ENCODE measurements at places on chromosomes 5 and 9.
A peak's percentile ranks its signal among the peaks of the same experiment; 100 is the strongest.

- no peak for DNase-seq
Observed at GRCh38 chr9:14530366-14530765, 162.9 kb downstream of the ZDHHC21 start.

DNA sequence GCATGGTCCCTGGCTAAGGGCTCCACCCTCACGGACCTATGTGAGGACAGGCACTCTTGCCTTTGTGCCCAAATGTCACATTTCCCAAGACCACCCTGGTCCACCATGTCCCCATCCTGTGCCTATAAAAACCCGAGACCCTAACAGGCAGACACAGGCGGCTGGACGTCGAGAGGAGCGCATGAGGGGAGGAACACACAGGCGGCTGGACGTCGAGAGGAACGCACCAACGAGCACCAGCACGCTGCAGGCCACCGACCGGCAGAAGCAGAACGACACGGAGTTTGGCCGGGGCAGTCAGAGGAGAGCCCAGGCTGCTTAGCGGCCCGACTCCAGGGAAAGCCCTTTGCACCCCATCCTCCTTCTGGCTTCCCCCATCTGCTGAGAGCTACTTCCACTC lies 119.9 kb downstream of the ADAMTS2 start:
- no peak for DNase-seq

GRCh38 chr9:96619124-96619465 lies 548 bp downstream of the CDC14B start:
- DNase-seq = no peak

- no peak for DNase-seq
Observed at GRCh38 chr5:176633598-176633997, 3.1 kb downstream of the EIF4E1B start.

DNA sequence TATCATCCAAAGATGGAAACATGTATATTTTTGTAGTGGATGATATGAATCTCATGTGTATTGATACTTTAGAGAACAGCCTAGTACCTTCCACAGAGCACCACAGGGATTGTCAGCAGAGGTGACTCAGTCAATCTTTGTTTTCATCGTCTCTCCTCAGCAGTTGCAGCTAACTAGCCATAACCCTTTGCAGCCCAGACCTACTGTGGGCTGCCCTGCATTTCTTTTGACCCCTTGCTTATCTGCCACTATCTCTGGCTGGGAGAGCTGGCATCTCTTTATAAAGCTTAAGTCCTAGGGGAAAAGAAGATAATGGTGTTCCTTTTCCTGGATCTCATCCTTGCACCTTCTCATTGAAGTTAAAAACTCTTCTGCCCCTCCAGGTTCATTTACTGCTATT lies 28.7 kb downstream of the HMGCR start:
- DNase-seq = no peak

DNA sequence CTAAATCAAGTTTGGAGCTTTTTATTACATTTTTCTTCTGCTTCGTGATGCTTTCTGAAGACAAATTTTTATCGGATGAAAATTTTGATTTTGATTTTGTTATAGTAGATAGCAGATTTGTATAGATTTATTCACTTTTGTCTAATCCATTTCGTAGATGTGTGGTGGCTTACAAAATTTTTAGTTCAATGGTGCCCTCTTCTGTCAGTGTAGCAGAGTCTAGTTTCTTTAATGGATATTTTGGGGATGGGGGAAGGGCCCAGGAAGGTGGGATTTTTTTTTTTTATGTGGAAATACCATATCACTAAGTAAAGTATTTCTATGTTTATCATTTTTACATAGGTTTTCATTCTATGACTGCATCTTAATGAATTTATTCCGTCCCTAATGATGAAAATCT lies 259.9 kb upstream of the TARS1 start:
- no peak for DNase-seq

- no peak for DNase-seq
Observed at GRCh38 chr5:95825495-95825894, 3.0 kb upstream of the GLRX start.

DNA sequence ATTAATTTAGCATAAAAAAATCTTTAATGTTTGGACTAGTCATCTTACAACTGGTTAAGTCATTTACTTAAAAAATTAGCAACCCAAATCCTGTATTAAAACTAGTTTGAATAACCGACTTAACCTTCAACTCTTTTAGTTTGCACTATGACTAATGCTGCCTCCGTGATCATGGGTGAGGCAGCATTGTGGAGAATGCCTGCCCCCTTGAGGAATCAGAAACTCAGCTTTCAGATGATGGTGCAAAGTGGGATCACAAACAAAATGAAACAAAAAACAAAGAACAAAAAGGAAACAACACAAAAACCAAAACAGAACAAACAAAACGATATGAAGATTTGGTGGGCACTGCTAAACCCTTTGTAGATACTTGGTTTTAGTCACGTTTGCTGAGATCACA lies 127.0 kb upstream of the PALM2AKAP2 start:
- no peak for DNase-seq

GRCh38 chr5:31825518-31826068 lies 186.7 kb downstream of the PDZD2 start:
- DNase-seq = no peak

- no peak for DNase-seq
Observed at GRCh38 chr5:78287169-78287568, 7.3 kb downstream of the AP3B1 start.

DNA sequence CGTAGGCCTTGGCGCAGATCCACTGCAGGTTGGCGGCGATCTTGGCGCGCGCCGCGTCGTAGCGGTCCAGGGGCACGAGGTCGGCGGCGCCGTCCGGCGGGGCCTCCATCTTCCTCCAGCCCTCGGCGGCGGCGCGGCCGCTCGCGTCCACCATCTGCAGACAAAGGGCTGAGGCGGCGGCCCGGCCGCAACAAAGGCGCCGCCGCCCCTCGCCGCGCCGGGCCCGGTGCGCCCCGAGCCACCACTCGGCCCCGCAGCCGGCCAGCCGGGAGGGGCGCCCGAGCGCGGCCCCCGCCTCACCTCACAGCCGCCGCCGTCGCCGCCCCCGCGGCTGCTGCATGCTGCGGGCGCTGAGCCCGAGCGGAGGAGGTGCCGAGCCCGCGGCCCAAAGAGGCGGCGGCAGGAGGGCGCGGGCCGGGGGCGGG lies 328 bp downstream of the CAMSAP1 start:
- DNase-seq = peak; percentile 79

GRCh38 chr5:35990520-35990919 lies 670 bp downstream of the UGT3A1 start:
- no peak for DNase-seq

GRCh38 chr5:865168-865521 lies 14.4 kb upstream of the ZDHHC11 start:
- DNase-seq = no peak
